Glomerular endothelial cell (primary cell): ENCODE measurements at places on chromosomes 6 and 20.

GRCh38 chr20:35133735-35134134, 13.4 kb downstream of the EDEM2 start:
- no peak for DNase-seq

DNA sequence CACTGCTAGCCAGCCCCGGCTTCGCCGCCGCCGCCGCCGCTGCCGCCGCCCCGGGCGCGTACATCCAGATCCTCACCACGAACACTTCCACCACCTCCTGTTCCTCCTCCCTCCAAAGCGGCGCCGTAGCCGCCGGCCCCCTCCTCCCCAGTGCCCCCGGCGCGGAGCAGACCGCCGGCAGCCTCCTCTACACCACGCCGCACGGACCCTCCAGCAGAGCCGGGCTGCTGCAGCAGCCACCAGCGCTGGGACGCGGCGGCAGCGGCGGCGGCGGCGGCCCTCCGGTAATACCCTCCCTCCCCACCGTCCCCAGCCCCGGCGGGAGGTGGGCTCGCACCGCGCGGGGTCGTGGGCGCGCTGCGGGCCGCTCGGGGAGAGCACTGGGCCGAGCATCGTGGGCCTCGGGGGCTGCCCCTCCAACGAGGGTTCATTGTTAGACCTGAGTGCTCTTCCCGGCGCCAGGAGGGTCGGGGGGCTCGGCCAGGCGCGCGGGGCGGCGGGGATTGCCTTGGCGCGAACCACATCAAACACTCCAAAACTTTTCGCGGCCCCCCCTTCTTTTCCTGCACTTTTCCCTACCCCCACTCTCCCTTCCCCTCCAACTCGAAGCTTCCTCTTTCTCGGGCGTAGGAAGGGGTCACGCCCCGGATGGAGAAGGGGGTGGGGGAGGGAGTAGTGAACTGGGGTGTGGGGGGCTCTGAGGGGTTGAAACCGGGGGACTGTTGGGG, 827 bp downstream of the E2F3 start:
- DNase-seq = no peak

DNA sequence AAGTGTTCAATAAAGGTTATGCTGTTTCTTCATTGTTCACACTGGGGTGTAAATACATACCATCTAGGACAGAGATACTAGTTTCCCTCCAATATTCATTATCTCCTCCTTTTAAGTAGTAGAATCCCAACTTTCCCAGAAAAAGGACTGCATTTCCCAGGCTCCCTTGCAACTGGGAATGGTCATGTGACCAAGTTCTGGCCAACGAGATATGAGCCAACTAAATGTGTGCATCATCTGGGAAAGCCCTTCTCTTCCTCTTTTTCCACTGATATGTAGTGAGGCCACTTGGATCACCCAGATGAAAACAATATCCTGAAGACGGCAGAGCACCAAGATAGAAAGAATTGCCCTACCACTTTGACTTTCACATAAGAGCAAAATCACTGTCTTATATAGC, 97.9 kb upstream of the PTPRT start:
- DNase-seq = no peak

- no peak for DNase-seq
These were observed 138.3 kb downstream of the IPCEF1 start for GRCh38 chr6:154218301-154218700.

GRCh38 chr6:47310131-47310480, 401 bp upstream of the TNFRSF21 start:
- DNase-seq = no peak

- no peak for DNase-seq
These were observed 10.1 kb upstream of the HDAC2 start for GRCh38 chr6:113980937-113981554.

DNA sequence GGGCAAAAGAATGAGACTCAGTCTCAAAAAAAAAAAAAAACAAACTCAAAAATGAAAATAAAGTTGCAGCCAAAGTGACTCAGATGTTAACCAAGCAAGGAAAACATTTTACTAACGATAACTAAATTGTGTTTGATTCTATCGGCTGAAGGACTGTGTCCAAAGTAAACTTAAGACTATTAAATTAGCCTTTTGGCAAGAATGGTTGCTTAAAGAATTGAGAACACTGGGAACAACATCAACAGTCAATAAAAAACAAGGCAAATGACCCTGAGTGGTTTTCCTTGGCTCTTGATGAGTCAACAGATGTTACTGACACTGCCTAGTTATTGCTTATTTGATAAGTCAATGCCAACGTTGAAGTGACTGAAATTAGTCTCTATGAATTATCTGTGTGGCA, 36.7 kb downstream of the POU3F2 start:
- DNase-seq = no peak

GRCh38 chr6:150599199-150600009, at the start of gene PLEKHG1:
PLEKHG1 (plus strand) TSS chr6:150599885; CDS start chr6:150733682, 133,797 bp downstream.
- no peak for DNase-seq

DNA sequence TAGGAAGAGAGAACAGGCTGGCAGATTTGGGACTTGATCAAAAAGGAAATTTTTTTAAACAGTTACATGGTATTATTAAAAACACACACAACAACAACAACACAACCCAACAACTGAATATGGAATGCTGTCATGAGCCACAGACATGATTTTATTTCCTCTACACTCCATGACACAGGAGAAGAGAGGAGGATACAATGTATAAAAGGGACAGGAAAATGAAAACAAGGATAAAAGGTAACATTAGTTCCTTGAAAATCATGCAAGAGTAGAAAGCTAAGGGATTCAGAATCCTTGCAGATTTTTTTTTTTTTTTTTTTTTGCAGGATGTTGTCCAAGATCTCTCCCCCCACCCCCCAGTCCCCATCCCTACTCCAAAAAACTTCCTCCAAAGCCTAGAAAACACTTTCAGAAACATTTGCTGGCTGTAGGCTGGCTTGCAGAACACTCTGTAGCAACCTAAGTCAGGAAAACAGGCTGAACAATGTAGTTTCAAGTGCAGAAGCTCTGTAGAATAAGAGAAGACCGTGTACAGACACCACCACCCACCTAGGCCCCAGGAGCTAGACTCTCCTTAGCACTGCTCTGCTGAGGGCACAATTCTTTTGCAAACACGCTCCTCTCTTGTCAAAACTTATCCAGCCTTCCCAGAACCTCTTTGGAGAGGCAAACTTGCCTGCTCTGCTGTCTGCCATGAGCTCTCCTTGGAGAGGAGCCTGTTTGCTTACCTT, 845 bp downstream of the ZMYND8 start:
- no peak for DNase-seq

- DNase-seq = no peak
These were observed 526.0 kb downstream of the UTRN start for GRCh38 chr6:144811140-144811539.

GRCh38 chr20:35615667-35616464, at the start of gene SPAG4:
SPAG4 (plus strand) TSS chr20:35615829; CDS start chr20:35616004, 175 bp downstream.
- DNase-seq = no peak

GRCh38 chr6:157638779-157639178, 184.3 kb upstream of the SNX9 start:
- no peak for DNase-seq

DNA sequence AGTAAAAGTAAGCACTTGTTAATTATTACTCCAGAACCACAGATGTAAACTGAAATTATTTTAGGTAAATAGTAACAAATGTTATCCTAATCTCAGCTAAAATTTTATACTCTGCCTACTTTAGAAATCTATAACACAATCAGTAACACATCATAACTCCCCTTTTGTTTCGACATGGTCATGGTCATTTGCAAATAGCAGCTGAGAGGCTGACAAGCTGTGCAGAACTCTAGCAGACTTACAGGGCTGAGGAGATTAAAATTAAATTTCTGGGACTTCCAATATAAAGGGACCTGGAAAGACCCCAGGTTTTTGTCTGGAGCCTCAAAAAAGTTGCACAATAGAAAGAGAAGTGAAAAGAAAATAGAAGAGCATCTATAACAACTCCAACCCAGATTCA, 88.8 kb downstream of the PRL start:
- DNase-seq = no peak

DNA sequence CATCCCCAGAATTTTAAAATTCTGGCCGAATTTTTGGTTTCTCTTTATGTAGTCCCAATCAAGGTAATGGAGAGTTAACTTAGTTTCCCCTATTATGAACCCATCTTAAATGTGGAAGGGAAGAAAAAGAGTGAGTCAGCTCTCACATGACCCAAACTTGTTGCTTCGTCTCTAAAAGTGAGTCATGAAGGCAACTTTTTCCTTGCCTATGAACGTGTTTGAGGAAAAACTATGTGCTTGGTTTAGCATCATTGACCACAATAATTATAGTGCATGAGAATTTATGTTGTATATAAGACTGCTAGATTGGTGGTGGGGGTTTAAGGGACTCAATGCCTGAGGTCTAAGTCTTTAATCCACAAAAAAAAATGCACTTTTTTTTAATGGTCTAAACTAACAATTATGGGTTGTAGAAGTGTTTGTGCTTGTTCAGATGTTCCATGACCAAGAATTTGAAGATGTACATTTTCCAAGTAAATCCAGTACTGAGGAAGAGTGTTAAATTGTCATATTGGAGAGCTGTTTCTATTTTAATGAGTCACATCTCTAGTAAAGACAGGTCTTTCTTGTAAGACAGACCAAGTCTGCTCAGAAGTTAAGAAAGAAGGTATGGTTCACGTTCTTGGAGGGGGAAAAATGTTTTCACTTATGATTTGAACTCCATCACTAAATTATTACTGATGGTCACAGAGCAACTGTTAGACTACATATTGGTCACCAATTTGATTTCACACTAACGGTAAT, 409.9 kb upstream of the MARCKS start:
- DNase-seq = no peak

- no peak for DNase-seq
These were observed 165.6 kb downstream of the ZFP64 start for GRCh38 chr20:52025938-52026337.

DNA sequence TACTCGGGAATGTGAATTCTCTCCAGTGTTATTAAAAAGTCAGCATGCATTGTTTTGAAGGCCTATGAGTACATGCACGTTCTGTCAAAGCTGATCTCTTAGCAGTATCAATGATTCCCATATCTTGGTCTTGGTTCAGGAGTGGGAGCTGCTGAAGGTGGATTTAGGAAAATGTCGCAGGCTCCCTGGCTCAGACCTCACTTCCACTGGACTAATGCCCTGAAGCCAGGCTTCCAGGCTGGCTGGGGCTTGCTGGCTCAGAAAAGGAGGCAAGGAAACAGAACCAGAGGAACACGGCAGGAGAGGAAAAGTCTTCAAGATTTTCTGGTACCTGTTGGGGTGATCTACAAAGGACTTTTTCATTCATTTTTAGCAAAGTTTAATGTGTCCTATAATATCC, 81.6 kb downstream of the OLIG3 start:
- no peak for DNase-seq

- no peak for DNase-seq
These were observed 138.4 kb upstream of the TNFAIP3 start for GRCh38 chr6:137728386-137729349.

- no peak for DNase-seq
These were observed 630.8 kb downstream of the PHF3 start for GRCh38 chr6:64266351-64266821.

DNA sequence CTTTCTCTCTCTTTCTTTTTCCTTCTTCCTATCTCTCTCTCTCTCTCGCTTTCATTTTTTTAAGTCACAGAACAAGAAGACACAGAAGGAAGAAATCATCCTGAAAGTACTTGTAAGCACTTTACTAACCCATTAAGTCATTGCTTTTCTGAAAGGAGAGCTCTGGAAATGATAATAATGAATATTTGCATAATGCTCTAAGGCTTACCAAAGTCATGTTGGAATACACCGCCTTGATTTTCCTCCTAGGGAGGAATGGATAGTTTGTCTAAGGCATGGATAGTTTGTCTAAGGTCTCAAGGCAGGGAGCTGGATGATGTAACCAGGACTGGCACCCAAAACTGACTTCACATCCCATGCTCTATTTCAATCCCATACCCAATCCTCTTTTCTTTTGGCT, 12.9 kb upstream of the CTCFL start:
- DNase-seq = no peak

DNA sequence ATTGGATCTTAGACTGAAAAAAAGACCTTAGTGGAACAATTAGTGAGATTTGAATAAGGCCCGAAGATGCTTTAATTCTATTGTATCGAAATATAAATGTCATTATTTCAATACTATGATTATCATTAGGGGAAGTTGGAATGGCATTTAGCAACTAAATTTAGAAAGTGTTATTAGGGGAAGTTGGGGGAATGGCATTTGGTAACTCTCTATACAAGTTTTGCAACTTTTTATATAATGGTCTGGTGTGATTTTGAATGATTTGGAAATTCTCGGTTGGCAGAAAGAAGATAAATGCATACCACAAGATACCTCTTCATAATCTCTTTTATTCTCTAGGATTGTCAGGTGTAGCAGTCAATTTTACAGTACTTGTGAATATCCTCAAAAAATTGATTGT, 49.2 kb downstream of the RNF144B start:
- DNase-seq = no peak

GRCh38 chr6:36113703-36114102, 16.6 kb upstream of the MAPK13 start:
- DNase-seq = no peak

- no peak for DNase-seq
These were observed 3.4 kb upstream of the SLC35D3 start for GRCh38 chr6:136918706-136919105.

GRCh38 chr6:111456208-111456607, 26.8 kb downstream of the REV3L start:
- no peak for DNase-seq

- no peak for DNase-seq
These were observed 13.5 kb upstream of the HLA-DQA1 start for GRCh38 chr6:32623693-32624092.

GRCh38 chr6:7062451-7063162, 45.2 kb upstream of the RREB1 start:
- DNase-seq = no peak

DNA sequence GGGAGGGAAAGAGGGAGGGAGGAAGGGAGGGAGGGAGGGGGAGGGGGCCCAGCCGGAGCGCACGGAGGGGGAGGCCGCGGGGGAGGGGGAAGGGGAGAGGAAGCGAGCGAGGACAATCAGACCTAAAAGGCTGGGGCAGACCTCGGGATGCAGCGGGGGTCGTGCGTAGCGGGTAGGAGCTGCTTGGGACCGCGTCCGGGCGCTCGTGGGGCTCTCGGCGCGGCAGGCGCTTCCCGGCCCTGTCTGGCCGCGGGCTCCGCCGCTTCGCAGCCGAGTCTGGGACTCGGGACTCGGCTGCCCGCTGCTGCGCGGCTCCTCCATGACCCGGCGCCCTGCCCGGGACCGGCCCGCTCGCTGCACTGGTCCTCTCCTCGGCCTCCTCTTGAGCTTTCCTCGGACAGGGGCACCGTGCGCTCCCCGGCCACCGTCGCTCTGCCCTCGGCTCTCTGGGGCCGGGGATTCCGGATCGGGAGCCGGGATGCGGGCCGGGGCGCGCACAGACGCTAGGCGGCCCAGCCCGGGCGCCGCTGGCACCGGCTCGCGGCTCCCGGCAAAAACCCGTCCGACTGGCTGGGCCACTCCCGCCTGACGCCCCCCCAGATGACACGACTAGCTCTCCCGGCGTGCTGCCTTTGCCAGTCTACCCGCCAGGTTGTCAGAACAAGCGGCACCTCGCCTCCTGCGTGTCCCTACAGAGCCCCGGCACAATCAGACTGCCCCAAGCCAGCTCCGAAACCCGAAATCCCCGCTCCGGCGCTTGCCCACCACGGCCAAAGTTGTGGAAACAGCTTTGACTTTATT, 2.2 kb downstream of the TFAP2A start:
- DNase-seq = no peak

GRCh38 chr6:154258064-154258757, 98.4 kb downstream of the IPCEF1 start:
- DNase-seq = no peak

GRCh38 chr20:48706710-48707365, 121.0 kb downstream of the PREX1 start:
- DNase-seq = no peak

- DNase-seq = no peak
These were observed 214.7 kb upstream of the PROKR2 start for GRCh38 chr20:5531318-5532081.
